Activated effector memory CD4-positive, alpha-beta T cell treated with Interleukin-2 at 50 U/mL for 16 hours (primary cell): ENCODE measurements at places on chromosomes 4 and X.

DNA sequence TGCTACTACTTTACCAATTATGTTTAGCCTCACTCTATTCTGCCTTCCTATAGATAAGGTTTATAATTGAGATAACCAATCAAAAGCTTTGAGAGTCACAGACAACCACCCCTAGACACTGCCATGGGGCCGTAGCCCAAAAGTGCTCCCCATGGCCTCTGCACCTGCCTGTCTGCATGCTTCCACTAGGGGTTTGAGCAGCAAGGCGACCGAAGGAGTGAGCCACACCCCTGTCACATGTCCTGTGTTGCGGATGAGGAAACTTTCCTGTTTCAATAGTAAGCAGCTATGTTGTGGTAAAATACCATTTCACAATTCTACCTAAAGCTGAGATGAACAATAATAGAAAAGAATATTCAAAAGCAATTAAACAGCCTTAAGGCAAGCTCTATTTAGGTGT lies 856.0 kb upstream of the FRG1 start:
- DNase-seq: no peak

- no peak for DNase-seq
Observed at GRCh38 chrX:114619874-114620273, 36.0 kb downstream of the HTR2C start.

- no peak for DNase-seq
Observed at GRCh38 chrX:81201071-81201470, 642 bp downstream of the HMGN5 start.

GRCh38 chr4:83251447-83251830 lies 33.2 kb downstream of the COQ2 start:
- DNase-seq: no peak

- DNase-seq: no peak
Observed at GRCh38 chr4:121788896-121789295, 12.2 kb upstream of the EXOSC9 start.

GRCh38 chr4:182242787-182243186 lies 415 bp upstream of the TENM3 start:
- no peak for DNase-seq

DNA sequence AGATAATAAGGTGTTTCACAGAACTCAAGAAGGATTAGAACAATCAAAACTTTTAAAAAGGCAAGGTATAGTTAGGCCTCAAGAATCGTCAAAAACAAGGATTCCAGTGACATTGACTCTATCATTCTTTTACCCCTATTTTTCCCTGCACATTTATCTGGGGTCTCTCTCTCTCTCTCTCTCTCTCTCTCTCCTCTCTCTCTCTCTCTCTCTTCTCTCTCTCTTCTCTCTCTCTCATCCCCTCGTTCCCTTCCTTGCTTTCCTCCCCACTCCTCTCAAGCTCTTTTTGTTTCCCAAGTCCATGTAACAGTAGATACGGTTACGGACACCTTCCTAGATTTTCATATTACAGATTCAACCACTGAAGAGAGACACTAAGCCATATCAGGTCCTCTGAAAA lies 3.2 kb upstream of the TMLHE start:
- no peak for DNase-seq

DNA sequence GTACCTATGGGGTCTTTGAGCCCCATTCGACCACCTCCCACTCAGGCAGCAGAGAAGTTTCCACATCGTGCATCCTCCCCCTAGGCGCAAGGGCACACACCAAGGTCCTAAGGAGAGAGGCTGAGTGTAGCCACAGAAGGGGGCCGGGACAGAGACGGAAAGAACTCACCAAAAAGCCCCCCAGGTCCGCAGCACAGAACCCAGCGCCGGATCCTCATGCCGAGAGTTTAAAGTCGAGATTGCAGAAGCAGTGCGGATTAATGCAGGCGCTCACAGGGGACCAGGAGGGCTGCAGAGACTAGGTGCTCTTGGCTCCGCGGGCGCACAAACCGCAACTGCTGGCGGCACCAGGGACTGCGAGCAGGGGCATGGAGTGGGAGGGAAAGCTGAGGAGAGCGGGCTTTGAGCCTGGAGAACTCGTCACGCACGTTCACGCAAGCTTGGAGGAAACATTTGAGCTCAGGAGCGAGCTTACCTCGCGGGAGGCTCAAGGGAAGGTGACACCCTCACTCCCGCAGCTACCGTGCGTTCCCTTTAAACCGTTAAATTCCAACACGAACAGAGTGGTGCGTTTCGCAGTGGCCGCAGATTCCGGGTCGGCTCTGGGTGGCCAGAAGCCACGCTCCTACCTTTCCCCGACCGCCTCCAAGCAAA lies 8.5 kb downstream of the NKX3-2 start:
- DNase-seq: no peak

DNA sequence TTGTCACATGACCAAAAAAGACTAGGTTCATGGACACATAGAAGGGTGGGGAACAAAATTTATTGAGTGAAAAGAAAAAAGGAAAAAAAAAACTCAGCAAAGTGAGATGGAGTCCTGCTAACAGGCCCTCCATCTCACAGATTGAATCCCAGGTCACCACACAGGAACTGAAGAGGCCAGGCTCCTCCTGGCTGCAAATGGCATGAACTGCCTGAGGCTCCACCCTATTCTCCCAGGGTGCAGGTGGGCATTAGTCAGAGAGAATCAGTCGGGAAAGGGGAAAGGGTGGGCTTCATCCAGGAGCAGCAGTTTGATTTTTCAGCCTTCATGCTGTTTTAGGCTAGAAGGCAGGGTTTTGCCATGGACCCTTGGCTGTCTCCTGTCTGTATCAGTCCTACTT lies 128.5 kb upstream of the GRID2 start:
- DNase-seq: no peak

GRCh38 chrX:134013092-134013497 lies 27.7 kb upstream of the GPC3 start:
- DNase-seq: no peak

DNA sequence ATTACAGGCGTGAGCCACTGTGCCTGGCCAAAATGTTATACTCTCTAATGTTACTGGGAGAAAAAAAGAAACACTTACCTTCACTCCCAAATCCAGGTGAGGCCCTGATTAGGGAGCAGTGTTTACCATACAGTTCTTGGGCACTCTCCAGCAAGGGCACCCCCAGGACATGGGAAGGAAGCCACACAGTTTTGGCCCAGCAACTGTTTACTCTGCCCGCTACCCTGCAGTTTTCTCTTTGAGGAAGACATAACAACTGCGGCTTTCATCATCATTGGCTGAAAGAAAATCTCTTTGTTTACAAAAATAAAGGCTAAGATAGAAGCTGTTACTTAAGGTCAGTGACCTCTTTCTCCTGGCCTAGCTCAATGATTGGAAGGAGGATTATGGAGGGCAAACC lies 145.5 kb upstream of the DUSP21 start:
- DNase-seq: no peak

GRCh38 chrX:2188330-2188792 lies 312.4 kb downstream of the DHRSX start:
- DNase-seq: no peak

- no peak for DNase-seq
Observed at GRCh38 chrX:119648421-119648775, 42.2 kb upstream of the NKRF start.

DNA sequence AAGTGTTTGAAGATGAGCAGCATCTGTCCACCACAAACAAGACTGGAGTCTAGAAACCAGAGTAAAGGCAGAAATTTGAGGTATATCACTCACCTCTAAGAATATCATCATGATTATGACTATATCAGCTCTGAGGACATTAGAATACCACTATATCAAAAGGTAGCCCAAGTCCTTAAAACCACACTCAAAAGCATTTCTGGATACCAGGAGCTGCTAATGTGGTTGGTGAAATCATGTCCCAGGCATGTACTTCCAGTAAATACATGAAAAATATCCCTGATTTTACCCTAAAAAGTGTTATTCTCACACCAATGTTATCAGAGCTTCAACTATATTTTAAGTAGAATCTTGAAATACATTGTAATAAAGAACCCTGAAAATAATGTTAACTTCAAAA lies 136.3 kb upstream of the SMAD1 start:
- DNase-seq: no peak

DNA sequence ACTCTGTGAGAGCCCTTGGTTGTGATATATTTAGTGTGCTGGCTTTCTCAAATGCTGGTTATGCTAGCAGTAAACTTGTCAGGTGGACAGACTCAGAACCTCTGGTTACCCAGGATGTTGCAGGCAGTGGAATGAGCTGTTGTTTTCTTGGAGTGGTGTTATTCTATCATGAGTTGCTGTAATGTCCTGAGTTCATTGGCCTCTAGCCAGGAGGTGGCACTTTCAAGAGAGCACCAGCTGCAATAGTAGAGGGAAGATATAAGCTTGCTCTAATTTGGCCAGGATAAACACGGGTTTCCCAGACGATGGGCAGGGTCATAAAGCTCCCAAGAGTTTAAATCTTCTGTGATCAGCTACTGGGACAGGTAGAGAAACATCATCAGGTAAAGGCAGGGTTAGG lies 95.0 kb upstream of the UBQLN2 start:
- no peak for DNase-seq
